Stomach (tissue), 19 donors: ENCODE measurements at places on chromosomes 12 and 14. TPM values are rescaled to one million over a fixed set of nuclear protein-coding genes. Genes with fewer than 3 reads are reported as not detected.

GRCh38 chr12:122732170-122732569, 1.5 kb upstream of the HCAR1 start:
- H3K4me3 ChIP-seq: no peak overlapping the region
- no peaks in the 10 kb centered on the region for H3K36me3 ChIP-seq
- H3K4me1 ChIP-seq: no peaks in the 10 kb centered on the region
- no peak for DNase-seq
- H3K27me3 ChIP-seq: no peaks in the 10 kb centered on the region
- no peak overlapping the region for H3K27ac ChIP-seq

DNA sequence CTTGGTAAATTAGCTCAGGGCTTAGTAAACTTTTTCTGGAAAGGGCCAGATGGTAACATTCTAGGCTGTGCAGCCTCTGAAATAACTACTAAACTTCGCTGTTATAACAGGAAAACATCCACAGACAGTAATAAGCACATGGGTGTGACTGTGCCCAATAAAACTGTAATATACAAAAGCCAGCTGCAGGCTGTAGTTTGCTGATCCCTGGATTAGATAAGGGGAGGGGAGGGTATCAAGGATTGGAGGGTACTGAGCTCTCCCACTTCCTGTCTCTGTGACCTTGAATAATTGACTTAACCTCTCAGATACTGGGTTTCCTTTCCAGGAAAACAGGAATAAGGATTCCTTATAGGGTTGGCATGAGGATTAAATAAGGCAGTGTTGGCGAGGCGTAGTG, 81.2 kb downstream of the CCDC60 start:
- no peak overlapping the region for H3K27ac ChIP-seq
- H3K36me3 ChIP-seq: no peaks in the 10 kb centered on the region
- DNase-seq: no peak
- H3K4me1 ChIP-seq: peaks cover 14% of the 10 kb centered on the region
- no peaks in the 10 kb centered on the region for H3K27me3 ChIP-seq

- peak overlapping the region; percentile 92 for H3K4me3 ChIP-seq
- peaks cover 53% of the 10 kb centered on the region for H3K4me1 ChIP-seq
- no peaks in the 10 kb centered on the region for H3K27me3 ChIP-seq
- no peak for DNase-seq
Observed at GRCh38 chr12:120199025-120199424, 1.9 kb downstream of the RPLP0 start.

DNA sequence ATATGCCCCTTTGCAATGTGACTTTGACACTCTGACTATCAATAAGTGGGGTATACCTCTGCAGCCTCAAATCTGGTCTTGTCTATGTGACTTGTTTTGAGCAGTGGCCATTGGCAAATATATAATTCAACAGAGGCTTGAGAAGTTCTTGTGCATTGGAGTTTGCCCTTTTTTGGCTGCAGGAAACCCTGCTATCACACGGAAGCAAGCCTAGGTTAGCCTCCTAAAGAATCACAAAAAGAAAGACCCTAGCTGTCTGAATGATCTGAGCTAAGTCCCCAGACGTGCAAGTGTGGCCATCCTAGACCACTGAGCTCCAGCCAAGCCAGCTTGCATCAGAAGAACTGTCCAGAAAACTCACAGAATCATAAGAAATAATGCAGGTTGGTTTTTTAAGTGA, 31.8 kb upstream of the PARP11 start:
- no peak overlapping the region for H3K4me3 ChIP-seq
- no peaks in the 10 kb centered on the region for H3K36me3 ChIP-seq

- H3K4me3 ChIP-seq: no peak overlapping the region
- H3K27ac ChIP-seq: no peak overlapping the region
- DNase-seq: no peak
- no peaks in the 10 kb centered on the region for H3K27me3 ChIP-seq
- H3K4me1 ChIP-seq: no peaks in the 10 kb centered on the region
Observed at GRCh38 chr14:64410084-64410774, 22.1 kb downstream of the MTHFD1 start.

DNA sequence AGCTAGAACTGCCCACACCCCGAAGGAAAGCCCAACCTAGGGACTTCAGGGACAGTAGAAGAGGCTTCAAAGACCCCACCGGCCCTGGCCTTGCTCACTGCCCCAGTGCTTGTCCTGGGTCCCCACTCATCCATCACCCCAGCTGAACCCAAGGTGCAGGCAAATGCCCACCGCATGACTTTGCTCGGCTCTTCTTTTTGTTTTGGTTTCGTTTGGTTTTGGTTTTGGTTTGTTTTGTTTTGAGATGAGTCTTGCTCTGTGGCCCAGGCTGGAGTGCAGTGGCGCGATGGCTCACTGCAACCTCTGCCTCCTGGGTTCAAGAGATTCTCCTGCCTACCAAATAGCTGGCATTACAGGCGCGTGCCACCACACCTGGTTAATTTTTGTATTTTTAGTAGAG, 9.0 kb downstream of the CCDC85C start:
- H3K4me1 ChIP-seq: peaks cover 91% of the 10 kb centered on the region
- H3K27me3 ChIP-seq: no peaks in the 10 kb centered on the region
- H3K27ac ChIP-seq: peak overlapping the region; percentile 85
- H3K4me3 ChIP-seq: no peak overlapping the region
- no peak for DNase-seq

The CATSPERB gene
- total RNA-seq: 5.2 TPM
